Stimulated activated CD8-positive, alpha-beta memory T cell treated with anti-CD3 and anti-CD28 coated beads, Interleukin-2, amount 100 ng/mL, for 1 hour (primary cell): ENCODE measurements at places on chromosomes 5 and 9.

DNA sequence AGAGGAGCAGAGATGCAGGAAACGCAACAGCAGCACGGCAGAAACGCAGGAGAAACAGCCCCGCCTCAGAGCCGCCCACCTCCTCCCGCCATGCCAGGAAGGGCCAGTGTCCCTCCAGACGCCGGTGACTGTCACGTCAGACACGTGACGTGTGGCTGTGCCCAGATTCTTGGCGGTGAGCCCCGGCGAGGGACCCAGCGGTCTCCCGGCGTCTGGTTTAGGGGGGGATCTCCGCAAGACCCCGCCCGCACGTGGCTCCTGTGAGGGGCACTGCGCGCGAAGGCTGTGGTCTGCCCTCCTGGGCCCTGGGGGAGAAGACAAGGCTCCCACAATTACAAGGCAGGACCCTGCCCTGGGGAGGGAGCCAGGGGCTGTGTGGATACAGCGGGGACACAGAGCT, 2.4 kb upstream of the LCN8 start:
- no peak for DNase-seq

- no peak for DNase-seq
Measured at GRCh38 chr5:10660720-10661387, 97.0 kb downstream of the ANKRD33B start.

DNA sequence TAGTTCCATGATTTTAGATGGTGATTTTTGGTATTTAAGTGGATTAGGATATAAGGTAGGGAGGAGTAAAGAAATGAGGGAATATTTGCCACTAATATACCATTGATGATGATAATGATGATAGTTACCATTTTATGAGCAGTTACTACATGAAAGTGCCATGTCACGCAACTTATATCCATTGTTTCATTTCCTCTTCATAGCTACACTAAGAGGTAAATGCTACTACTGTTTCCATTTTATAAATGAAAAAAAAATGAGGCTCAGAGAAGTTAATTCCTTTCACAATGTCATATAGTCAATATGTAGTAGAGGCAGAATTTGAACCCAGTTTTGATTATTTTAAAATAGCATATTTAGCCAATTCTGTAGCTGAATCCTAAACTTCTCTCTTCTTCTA, 112.2 kb upstream of the ADRA1B start:
- DNase-seq: no peak

DNA sequence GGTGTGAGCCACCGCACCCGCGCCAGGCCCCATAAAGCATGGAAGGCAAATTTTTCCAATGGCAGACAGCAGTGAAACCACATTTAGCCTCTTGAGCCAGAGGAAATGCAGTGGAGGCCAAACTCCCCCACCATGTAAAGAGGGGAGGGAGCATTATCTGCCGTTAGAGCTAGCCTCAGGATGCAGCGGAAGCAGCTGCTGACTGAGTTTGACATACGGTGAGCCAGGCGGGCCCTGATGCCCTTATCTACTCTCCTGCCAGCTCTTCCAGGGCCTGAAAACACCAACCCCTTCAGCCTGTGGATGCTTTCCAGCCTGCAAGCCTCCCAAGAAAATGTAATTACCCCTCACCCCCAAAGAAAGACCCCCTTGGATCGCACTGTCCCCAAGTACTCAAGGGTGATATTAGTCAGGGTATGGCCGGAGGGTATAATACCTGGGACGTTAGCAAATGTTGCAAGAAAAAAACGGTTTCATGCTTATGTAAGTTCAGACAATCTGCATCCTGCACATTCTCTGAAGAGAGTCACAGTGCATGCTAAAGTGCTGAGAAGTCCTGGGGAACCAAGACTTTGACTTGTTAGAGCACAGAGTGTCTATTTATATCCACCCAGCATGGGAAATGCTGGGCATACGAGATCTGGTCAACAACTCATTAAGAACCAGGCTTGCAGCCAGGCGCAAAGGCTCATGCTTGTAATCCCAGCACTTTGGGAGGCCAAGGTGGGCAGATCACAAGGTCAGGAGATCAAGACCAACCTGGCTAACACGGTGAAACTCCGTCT, 11.3 kb upstream of the GGTA1 start:
- DNase-seq: no peak

- no peak for DNase-seq
Measured at GRCh38 chr9:76592091-76592973, 133.3 kb downstream of the GCNT1 start.

DNA sequence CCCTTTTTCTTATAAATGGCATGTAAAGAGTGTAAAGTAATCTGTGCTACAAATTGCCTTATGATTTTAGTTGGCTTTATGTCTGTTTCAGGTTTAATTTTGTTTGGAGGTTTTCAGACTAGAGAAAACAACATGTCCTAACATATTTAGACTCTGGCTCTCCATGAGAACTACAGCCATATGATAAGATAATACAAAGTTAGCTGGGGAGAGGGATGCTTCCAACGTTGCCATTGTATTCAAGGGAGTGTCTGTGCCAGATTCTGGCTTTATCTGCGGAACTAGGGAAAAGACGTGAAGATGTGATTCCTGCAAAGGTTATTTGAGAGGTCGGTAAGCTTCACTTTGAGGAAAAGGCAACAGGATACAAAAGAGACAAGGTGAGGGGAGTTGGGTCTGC, 140.0 kb upstream of the OTULINL start:
- no peak for DNase-seq

- DNase-seq: no peak
Measured at GRCh38 chr9:18928711-18929110, 104.3 kb downstream of the SAXO1 start.

GRCh38 chr5:53478411-53479044, 1.9 kb upstream of the FST start:
- DNase-seq: no peak

- DNase-seq: no peak
Measured at GRCh38 chr5:157486861-157487260, 26.8 kb downstream of the NIPAL4 start.

DNA sequence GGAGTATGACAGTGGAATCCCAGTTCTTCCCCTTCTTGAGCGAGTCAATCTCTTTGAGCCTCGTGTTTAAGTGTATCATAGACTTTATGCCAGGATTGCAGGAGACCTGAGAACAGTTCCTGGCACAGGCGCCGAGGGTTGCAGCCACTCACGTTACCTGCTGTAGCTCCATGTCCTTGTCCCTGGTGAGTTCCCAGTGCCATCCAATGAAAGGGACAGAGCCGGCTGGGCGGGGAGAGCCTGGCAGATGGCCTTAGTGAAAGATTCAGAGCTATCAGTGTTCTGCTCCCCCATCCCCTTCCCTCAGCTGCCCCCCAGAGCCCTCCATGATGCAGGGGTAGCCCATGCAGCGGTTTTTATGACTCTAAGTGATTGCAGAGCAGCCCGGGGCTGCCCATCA, 554.0 kb downstream of the BNC2 start:
- DNase-seq: no peak

DNA sequence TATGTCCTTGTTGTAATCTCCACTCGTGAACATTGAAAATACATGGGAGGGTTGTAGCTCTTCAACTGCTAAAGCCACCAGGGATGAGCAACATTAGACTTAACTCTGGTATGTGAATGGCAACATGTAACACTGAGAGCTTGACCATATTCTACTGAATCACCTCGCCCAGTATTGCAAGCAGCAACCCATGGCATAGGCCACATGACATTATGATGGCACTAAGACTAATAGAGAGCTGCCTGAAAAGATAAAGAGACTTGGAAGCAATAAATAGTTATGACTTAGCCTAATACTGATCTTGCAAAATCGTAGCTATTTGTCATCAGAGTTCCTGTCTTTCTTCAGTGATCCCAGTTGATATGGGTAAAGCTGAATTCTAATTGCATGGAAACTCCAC, 108.4 kb upstream of the NREP start:
- DNase-seq: no peak

DNA sequence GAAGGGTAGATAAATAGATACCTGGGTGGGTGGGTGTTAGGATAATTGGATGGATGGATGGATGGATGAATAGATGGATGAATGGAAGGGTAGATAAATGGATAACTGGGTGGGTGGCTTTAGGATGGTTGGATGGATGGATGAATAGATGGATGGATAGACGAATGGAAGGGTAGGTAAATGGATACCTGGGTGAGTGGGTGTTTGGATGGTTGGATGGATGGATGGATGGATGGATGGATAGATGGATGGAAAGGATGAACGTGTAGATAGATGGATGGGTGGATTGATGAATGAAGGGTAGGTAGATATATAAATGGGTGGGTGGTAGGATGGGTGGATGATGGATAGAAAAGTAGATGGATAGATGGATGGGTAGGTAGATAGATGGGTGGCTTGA, 59.8 kb upstream of the RXRA start:
- no peak for DNase-seq

DNA sequence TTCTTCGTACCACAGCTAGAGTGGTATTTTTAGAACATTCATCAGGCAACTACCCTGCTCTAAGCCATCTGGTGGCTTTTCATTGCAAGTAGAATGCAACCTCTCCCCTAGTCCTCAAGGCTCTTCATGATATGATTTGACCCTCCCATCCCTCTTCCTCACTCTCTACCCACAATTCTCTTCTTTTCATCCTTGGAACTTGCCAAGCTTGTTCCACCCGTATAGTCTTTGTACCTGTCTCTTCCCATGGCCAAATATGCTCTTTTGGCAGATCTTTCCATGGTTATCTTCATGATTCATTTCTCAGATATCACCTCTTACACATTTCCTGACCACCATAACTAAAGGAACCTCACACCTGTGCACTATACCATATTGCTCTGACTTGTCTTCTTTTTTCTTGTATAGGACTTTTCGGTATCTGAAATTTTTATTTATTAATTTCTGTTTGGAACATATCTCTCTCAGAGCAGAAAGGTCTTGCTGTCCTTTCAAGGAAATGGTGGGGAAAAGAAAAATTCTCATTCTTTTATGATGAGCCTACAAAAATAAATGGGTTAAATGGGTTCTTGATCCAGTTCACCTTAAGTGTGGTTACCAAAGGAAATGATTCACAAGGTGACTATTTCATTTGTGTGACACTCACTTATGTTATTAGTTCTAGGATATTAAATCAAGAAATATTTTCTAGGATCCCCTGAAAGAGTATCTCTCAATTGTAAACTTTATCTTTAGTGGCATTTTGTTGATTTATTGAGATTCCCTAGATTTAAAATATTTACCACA, 3.7 kb upstream of the CD274 start:
- no peak for DNase-seq

DNA sequence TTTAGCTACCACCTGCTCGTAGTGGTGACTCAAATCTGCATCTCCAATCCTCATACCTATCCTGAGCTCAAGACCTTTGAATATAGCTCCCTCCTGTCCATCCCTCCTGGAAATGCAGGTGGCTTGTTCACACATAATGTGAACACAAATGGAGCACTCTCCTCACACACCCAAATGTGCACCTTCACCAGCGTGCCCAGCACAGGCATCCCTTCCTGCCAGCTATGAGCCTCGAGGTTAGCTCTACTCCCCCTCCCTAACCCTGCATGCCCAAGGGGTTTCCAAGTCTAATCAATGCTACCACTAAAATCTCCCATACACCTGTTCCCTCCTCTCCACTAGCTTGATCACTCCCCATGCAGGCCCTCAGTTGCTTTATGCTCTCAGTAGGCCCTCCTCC, 2.2 kb upstream of the TGFBI start:
- no peak for DNase-seq

- DNase-seq: no peak
Measured at GRCh38 chr5:77015938-77016569, 14.2 kb upstream of the AGGF1 start.

DNA sequence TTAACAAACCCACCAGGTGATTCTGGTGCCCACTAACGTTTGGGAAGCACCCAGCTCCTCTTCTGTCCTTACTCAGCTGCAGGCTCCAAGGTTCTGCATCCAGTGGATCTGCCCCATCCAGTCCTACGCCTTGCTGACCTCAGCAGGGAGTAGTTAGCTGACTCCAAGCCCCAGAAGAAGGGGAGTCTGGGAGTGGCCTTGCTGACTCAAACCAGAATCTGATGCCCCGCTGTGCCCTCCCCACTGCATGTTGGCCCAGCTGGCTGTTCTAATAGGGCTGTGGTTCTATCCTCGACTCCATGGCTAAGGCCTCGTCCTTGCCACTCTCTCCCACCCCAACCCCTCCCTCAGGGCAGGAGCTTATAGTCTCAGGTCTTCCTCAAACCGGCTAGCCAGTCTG, 136.3 kb downstream of the TTLL11 start:
- DNase-seq: no peak

DNA sequence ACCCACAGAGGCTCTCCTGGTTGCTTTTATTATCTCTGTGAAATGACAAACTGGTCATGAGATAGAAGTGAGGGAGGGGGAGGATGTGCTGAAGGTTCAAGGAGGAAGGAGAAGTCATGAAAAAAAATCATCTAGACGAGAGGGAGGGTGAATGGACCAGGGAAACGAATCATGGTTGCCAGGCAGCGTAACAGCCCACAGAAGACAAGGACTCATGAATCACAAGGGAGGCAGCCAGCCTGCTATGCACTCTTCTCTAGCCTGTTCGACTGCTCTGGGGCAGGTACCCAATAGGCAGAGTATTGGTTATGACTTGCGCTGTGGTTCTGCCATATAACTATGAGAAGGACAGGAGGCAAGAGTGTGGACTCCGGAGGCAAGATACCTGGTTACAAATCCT, 475.2 kb downstream of the CDK5RAP2 start:
- no peak for DNase-seq

- DNase-seq: no peak
Measured at GRCh38 chr5:71632168-71632567, 45.0 kb downstream of the MCCC2 start.

DNA sequence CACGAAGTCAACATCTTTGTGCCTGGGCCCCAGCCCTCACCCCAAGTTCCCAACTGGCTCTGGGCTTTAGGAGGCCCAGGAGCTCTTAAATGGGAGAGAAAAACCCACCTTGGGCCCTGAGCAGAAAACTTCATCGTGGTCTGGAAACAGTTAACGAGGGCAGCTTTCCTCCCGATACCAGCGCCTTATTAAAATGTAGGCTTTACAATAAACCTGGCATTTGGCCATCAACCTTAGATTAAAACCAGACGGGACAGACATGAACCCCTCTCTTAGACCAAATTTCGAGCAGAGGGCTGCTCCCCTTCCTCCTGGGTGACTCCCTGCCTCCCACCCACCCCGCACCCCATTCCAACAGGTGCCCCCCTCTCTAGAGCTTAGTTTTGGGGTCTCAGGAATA, 39.4 kb downstream of the PRRX2 start:
- DNase-seq: no peak

DNA sequence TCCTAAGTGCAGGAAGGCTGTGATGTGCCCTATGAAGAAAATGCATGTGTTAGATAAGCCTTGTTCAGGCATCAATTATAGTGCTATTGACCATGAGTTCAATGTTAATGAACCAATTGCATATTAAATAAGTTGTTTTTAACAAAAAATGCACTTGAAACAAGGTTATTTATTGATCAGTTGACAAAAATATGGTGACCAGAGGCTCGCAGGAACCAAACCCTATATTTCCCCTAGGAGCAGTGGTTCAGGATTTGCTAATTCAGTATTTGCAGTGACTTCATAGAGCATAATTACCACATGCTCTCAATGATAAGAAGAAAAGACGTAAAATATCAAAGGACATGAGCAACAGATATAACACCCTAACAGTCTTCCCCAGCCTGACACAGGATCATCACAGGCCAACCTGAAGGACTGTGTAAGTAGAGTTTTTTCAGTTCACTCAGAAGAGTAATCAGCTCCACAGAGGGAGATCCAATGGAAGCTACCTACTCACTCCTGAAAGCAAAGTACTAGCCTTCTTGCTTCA, 92.3 kb downstream of the SEMA5A start:
- no peak for DNase-seq

GRCh38 chr5:97364731-97365130, 181.7 kb upstream of the RIOK2 start:
- no peak for DNase-seq
